ENCODE measurements at places on chromosomes 2 and 18. TPM values are rescaled to one million over a fixed set of nuclear protein-coding genes. Genes with fewer than 3 reads are reported as not detected.

The PAX3 gene
- total RNA-seq: 154 TPM

The OBSL1 gene
- 72.3 TPM for total RNA-seq

The RIT2 gene
- total RNA-seq: not detected

The DNAJC5G gene
- not detected for total RNA-seq

The RND3 gene
- 77.6 TPM for total RNA-seq

The CDH20 gene
- not detected for total RNA-seq

The MAP3K19 gene
- not detected for total RNA-seq
